Stimulated activated effector memory CD8-positive, alpha-beta T cell treated with anti-CD3 and anti-CD28 coated beads, Interleukin-12 subunit alpha, Interleukin-12 subunit beta, amount 100 ng/mL, for 72 hours (primary cell): ENCODE measurements at places on chromosomes 4 and X.

GRCh38 chr4:159540501-159540900 is 437.6 kb downstream of the RAPGEF2 start:
- no peak for DNase-seq

DNA sequence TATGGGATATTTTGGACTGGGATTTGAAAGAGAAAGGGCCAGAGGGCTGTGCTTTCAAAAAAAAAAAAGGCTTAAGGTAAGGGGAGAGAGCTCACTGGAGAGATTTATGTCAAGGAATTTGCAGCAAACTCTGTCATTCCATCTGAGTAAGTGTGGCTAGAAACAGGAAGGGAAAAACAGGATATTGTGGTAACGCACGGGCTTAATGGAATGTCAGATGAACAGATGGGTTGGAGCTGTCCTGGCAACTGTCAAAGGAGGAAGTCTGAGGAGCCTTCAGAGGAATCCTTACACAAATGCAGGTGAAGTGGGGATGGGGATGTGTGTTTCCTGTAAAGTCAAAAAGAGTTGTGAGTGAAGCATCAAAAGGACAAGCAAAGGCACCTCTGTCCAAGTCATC is 15.1 kb upstream of the NKX3-2 start:
- no peak for DNase-seq

DNA sequence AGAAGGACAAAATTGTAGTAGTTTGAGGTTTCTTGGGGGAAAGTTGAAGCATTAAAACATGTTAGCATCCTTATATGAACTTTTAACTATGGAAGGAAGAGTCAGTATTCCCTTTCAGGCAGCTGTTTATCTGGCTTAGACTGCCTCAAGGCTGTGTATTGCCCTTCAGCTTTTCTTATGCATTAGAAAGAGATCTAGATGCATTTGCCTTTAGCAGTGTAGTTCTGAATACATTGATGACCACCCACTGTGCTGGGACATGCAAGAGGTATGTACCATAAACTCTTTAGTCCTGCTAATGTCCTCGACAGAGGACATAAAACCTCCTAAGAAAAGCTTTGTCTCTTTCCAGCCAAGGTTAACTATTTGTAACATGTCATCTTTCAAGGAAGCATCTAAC is 2.9 kb downstream of the FAM200B start:
- no peak for DNase-seq

- DNase-seq: no peak
These were observed 57.0 kb upstream of the GRPEL1 start for GRCh38 chr4:7124689-7125442.

DNA sequence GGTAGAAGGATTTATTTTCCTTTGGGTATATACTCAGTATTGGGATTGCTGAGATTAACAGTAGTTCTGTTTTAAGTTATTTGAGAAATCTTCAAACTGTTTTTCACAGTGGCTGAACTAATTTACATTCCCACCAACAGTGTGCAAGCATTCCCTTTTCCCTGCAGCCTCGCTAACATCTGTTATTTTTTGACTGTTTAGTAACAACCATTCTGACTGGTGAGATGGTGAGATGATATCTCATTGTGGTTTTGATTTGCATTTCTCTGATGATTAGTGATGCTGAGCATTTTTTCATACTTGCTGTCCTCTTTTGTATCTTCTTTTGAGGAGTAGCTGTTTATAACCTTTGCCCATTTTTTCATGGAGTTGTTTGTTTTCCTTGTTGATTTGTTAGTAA is 457.8 kb downstream of the TRAM1L1 start:
- no peak for DNase-seq

- no peak for DNase-seq
These were observed 67.9 kb upstream of the NRK start for GRCh38 chrX:105754286-105754964.

GRCh38 chr4:28918871-28919270 is 1801.3 kb upstream of the PCDH7 start:
- DNase-seq: no peak

DNA sequence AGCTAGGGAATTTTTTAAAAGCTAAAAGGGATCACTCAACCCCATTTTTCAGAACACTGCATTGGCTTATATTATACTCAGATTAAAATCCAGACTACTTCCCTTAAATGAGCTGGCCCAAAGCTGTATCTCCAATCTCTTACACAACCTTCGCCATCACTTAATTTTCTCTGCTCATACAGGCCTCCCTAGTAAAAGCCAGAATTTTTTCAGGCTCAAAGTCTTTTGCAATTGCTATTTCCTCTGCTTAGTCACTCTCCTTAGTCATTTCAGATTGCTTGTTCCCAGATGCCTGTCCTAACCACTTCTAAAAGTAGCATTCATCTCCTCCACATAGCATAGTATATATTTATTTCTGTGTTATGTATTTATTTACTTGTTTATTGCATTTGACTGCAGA is 1587.9 kb upstream of the ADGRL3 start:
- no peak for DNase-seq

- no peak for DNase-seq
These were observed 459.2 kb upstream of the GALNT7 start for GRCh38 chr4:172709376-172709775.

- DNase-seq: peak; percentile 56
These were observed 586 bp upstream of the NSG1 start for GRCh38 chr4:4386296-4386735.

DNA sequence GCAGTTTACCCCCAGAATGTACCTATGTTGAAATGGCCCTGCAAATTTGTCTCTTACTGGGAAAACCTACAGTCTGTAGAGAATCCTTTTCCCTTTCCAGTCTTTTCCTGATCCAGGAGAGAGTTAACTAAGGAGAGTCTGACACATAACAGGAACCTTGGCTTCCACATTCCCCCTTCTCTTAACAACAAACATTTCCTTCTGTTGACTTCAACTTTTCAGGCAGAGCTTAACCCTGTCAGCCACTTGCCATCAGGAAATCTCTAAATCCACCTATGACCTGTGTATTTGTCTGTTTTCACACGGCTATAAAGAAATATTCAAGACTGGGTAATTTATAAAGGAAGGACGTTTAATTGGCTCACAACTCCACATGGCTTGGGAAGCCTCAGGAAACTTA is 45.6 kb upstream of the GPR78 start:
- DNase-seq: no peak

DNA sequence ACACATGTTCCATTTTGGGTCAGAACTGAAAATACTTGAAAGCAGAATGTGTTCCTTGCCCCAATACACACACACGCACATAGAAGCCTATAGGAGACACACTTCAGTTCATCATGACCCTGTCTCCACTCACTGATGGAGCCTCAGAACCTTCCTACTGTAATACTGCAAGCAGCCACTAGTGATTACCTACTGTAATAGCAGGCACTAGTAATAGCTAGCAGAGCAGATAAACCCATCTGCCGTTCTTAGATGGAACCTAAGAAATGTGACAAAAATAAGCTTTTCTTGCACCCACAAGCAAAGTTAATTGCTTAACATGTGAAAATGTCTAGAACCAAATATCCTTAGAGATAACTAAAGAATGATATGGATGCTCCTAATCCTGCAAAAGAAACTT is 13.6 kb downstream of the AMTN start:
- DNase-seq: no peak

- DNase-seq: no peak
These were observed 108.3 kb downstream of the TBC1D19 start for GRCh38 chr4:26692014-26692726.

- no peak for DNase-seq
These were observed 117.3 kb downstream of the CHM start for GRCh38 chrX:85930099-85930498.

GRCh38 chr4:158865520-158866177 is 96.8 kb downstream of the FNIP2 start:
- DNase-seq: no peak

- no peak for DNase-seq
These were observed 327.3 kb downstream of the MAPK10 start for GRCh38 chr4:86032476-86033022.
